Occipital lobe (tissue), 3 donors: ENCODE measurements at places on chromosomes 5 and 9. TPM values are rescaled to one million over a fixed set of nuclear protein-coding genes. Genes with fewer than 3 reads are reported as not detected.

Gene STKLD1
- 1.6 TPM for total RNA-seq

Gene CDC20B
- total RNA-seq = 0.78 TPM

Gene F2R
- total RNA-seq = 29.2 TPM

Gene SARDH
- 2.5 TPM for total RNA-seq

DNA sequence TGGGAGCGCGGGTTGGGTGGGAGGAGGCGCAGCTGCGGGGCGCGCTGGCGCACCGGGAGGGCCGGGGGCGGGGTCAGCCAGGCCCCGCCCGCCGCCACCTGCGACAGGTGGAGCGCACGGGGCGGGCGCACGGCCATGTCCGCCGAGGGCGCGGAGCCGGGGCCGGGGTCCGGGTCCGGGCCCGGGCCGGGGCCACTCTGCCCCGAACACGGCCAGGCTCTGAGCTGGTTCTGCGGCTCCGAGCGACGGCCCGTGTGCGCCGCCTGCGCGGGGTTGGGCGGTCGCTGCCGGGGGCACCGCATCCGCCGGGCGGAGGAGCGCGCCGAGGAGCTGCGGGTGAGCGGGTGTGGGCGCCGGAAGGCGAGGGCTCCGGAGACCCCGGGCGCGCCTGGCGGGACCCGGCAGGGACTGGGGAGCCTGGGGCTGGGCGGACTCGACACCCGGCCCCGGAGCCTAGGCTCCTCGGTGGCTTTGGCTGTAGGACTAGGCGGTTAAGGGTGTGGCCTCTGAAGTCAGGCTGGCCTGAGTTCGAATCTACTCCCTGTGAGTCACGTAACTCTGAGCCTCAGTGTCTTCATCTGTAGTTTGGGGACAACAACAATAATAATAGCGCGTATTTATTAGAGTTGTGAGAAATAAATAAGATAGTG is at the start of gene BSPRY:
TSS of gene BSPRY (plus strand) at position 97 of the 650 bp plus-strand sequence. CDS start at position 136, 39 bp downstream.
- no peak for DNase-seq

GRCh38 chr9:101664453-101664852 is 69.7 kb upstream of the PPP3R2 start:
- no peak for DNase-seq

DNA sequence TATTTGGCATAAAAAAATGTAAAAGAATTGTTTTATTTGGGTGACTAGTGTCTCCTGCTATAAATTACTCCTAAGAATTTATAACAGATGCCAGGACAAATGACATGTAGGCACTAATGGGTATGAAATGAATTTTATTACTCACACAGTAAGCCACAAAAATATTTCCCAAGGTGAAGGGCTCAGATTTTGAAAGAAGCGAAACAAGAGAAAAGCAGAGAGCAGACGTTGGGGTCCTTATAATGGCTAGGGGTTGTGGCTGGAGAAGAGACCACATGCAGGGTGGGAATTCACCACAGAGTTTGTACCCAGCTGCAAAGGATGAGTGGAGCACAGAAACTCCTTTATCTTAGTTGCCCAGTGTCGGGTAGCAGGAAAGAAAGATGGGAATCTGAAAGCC is 45.0 kb upstream of the PRR16 start:
- no peak for DNase-seq

GRCh38 chr9:69455311-69455710 is 130.3 kb downstream of the ENTREP1 start:
- DNase-seq = no peak

DNA sequence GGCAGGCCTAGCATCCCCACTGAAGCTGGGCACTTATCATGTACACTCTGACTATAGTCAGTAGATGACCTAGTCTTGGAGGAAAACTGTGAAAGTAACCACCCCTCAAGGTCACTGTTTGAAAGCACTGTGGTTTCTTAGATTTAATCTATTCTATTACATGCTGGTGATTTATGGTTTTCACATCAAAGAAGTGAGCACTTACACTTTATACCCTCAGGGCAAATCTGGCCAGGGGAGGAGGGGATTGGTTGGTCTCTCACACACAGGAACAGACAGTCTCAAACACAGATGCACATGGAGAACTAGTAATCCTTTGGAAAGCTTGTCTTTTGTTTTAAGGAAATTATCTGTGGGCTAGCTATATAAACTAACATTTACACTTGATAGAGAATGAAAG is 17.9 kb upstream of the SPIN1 start:
- DNase-seq = no peak

- DNase-seq = no peak
Observed at GRCh38 chr5:79413112-79413511, 100.8 kb downstream of the HOMER1 start.

GRCh38 chr9:129131300-129132145 is 20.3 kb downstream of the PTPA start:
- peak; percentile 41 for DNase-seq

- DNase-seq = no peak
Observed at GRCh38 chr9:37100327-37100726, 20.0 kb upstream of the ZCCHC7 start.

- DNase-seq = no peak
Observed at GRCh38 chr5:123460296-123460729, 37.1 kb upstream of the CEP120 start.

DNA sequence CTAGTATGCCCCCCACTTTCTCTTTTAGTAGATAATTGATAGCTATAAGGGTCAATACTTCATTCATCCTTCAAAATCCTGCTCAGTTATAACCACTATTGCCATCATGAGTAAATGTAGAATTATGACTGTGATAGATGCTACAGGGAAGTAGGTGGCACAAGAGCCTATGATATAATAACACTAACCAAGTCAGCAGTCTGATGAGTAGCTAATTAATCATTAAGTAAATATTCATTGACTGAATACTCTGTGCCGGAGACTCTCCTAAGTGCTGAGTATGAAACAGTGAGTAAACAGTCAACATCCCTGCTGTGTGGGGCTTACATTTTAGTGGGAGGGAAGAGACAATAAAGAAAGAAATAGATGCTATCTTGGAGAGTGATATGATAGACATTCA is 430.3 kb upstream of the ZNF462 start:
- no peak for DNase-seq

DNA sequence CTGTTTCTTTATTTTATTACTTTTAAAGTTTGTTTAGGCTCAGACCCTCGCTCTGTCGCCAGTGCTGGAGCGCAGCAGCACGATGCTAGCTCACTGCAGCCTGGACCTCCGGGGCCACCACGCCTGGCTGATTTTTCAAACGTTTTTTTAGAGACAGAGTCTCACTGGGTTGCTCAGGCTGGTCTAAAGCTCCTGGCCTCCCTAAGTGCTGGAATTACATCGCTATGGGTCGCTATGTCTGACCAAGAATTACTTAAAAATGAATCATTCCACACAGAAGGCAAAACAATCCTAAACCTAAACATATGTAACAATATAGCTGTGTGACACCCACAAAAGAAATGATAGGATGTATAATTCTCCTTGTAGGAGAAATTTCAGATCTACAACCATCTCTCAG is 86.9 kb upstream of the SIMC1 start:
- DNase-seq = no peak

DNA sequence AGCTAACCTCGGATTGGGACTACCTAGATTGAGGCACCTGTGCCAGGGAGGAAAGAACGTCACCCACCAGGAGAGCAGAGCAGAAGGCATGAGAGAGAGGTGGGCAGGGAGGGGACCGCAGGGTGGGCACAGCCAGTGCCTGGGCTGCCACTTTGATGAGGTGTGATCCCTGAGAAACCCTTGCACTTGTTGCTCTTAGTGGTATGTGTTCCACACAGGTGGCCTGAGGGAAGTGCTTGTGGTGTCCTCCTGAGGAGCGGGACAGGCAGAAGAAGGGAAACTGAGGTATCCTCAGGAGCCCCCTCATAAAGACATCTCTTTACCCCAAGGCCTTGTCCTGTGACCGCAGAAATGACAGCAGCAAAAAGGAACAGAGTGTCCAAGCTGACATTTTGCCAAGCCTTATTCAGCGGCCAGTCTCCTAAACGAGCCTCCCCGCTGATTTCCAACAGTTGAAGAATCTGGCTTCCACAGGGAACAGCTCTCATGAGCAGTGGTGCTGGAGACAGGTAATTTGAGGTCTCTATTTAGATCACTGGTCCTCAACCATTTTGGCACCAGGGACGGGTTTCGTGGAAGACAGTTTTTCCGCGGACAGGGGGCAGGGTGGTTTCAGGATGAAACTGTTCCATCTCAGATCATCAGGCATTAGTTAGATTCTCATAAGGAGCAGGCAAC is 82.4 kb downstream of the FOXD1 start:
- no peak for DNase-seq

DNA sequence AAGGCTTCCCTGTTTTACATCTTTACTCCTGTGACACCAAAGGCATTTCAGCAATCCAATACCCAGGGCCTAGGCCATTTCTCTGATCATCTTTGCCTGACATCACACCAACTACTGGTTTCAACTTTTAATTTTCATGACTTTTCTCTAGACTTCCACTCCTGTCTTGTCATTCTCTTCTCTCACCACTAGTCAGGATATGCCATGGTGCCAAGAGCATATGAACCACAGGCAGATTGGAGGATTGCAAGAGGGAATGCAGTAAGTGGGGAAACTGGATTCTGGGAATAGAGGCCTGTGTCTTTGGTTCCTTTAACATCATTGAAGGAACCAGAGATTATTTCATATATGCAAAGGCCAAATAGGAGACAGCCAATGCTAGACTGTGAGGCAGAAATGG is 69.3 kb downstream of the ANKRD31 start:
- DNase-seq = no peak

DNA sequence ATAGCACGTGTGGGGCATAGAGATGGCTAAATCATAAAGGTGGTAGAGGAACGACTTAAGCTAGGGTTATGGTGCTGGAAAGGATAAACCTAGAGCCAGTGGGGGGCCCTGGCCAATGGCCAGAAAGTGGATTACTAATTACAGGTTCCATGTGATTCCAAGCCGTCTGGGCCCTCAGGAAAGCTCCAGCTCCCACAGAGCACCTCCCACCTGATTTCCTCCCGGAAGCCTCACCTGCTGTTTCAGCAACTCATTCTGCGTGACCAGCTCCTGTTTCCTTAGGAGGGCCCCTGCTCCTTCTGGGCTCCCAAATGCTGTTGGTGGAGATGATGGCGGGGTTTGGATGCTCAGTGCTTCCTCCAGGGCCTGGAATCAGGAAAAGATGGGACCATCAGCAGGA is 16.2 kb downstream of the GPX3 start:
- no peak for DNase-seq
